ENCODE measurements at places on chromosomes 7 and 10.

- DNase-seq = no peak
These were observed 52.0 kb downstream of the SPAM1 start for GRCh38 chr7:123977081-123977480.

DNA sequence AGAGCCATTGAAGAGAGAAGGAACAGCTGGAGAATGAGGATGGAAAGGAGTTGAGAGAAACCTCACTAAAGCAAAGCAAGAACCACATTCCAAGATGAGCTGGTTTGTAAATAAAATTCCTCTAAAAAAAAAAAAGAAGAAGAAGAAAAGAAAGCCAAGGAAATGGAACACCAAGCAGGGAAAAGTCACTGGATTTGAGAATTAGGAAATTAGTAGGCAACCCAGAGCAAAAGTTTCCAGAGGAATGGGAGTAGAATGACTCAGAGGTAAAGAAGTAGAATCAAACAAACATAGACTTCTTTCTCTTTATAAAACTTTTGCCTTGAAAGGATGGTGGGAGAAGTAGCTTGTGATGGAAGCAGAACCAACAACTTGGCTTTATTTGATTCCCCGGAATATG, 3.9 kb downstream of the CH25H start:
- no peak for DNase-seq

- DNase-seq = no peak
These were observed 85.7 kb downstream of the MMRN2 start for GRCh38 chr10:86871563-86872183.

- no peak for DNase-seq
These were observed 25.9 kb downstream of the GRK5 start for GRCh38 chr10:119233123-119233820.

DNA sequence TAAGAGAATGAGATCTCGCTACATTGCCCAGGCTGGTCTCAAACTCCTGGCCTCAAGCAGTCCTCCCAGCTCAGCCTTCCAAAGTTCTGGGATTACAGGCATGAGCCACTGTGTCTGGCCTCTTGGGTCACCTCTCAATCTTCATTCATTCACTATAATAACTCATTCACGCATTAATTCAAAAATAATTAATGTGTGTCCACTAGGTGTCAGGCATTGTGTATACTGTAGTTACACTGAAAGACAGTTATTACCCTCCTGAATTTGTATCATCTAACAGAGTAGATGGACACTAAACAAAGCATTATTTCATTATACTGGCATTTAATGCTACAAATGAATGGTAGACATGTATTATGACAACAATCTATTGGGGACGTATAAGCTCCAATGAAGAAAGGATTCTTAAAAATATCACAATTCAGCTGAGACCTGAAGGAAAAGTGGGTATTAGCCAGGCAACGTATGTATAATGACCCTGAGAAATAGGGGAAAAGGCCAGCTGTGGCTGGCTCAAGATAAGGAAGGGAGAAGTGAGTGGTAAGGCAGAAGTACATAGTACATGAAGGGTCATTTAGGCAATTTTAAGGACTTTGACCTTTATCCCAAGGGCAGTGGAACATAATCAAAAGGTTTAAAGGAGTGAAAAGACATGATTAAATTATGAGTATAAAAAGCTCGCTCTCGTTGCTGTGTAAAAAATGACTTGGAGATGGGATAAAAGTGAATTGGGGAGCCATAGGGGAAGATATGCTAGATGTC, 150.7 kb downstream of the BTAF1 start:
- DNase-seq = no peak

DNA sequence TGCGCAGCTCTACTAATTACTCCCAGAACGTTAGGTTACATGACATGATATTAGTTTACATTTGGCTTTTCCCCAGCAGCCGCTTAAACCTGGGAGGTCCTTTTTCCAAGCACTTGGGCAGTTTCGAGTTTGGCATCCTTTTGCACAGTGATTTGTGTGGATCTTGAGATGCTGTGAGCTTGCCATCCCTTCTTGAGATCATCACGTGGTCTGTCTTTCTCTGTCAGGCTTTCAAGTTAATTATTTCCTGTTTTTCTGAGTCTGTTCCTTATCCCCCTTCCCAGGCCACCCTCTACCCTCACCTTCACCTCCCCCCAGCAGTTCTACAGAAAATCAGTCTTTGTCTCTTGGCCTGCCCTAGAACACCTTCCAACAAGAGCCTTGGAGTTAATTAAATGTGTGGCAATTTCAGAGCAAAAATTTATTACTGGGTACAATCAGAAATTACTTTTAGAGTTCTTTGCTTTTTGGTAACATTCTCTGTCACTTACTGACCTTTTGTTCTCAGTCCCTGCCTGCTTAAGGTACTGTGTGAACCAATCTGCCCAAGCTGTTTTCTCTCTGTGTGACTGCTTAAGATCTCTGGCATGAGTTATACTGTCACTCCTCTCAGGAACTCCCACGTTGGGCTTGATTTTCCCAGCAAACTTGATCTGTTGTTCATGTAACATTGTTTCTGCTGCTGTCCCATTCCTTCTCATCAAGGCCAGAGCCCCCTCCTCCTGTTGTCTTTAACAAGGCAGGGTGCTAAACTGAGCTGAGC, 3.1 kb upstream of the SLF2 start:
- no peak for DNase-seq

DNA sequence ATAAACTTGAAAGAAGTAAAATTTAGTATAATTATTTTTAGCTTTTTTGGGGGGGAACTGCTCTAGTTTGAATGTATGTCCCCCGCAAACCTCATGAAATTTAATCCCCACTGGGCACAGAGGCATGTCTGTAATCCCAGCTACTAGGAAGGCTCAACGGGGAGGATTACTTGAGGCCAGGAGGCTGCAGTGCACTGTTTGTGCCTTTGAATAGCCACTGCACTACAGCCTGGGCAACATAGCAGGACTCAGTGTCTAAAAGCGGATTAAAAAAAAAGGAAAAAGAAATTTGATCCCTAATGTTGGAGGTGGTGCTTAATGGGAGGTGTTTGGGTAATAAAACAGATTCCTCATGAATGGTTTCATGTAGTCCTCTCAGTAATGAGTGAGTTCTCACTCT, 43.1 kb upstream of the PHF14 start:
- DNase-seq = no peak

- DNase-seq = peak; percentile 90
These were observed 56.7 kb downstream of the JCAD start for GRCh38 chr10:30002426-30003266.

- no peak for DNase-seq
These were observed 59.3 kb downstream of the ANKMY2 start for GRCh38 chr7:16586081-16586874.

GRCh38 chr7:111329367-111330234, 232.7 kb downstream of the IMMP2L start:
- DNase-seq = no peak

- peak; percentile 70 for DNase-seq
These were observed 6.4 kb downstream of the CYP3A7 start for GRCh38 chr7:99728615-99729014.

DNA sequence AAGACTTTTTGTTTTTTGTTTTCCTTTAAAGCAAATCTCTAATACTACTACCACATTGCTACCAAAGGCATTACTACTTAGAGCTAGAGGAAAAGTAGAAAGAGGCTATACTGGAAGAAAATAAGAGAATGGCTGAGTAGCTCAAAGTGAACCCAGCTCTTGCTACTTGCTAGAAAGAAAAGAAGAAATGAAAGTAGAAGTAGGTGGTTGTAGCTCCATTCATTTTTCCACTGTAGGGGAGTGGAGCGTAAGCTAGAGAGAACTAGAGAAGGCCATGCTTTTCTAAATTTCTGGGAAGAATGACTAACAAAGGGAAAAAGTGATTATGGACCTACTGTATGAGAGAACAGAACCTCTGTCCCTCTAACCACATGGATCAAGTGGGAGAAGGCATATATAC, 184.4 kb downstream of the PON1 start:
- no peak for DNase-seq

DNA sequence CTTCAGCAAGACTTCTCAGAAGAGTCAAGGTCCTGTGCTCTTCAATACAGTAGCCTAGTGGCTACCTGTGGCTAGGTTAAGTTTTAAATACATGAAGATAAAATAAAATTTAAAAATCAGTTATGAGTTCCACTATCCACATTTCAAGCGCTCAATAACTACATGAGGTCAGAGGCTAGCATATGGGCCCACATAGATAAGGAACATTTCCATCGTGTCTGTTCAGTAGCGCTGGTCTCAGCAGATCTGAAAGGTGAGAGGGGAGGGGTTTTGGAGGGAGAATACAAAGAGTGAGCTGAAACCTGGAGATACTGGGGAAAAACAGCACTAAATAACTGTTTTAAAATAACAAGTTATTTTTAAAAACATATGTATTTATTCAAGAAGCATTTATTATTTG, 219.0 kb downstream of the TRIL start:
- no peak for DNase-seq

DNA sequence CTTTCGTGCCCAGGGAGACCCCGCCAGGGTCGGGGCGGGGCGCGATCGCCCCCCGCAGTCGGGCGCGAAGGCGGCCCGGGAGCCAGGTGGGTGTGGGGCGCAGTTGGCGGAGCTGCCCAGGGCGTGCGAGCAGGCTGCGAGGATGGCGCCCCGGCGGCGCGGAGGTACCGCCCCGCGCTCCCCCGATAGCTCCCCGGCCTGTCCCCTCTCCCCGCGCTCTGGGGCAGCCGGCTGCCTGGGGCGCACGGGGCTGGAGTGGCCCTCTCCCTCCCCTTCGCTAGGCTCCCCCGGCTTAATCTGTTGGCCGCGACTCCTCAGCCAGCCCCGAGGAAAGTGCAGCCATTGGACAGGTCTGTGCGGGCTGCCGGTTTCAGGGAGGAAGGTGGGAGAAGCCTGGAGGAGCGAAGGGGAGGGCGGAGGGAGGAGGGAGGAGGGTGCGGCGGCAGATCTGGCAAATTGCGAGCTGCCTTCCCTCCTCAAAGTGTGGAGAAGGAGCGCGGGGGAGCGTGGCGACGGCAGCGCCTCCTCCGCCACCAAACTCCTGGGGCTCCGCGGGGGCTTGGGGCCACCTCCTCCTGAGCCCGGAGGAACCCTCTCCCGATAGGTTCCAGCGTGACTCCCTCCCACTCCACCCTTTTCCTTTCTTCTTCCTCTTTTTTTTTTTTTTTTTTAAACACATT, 361 bp upstream of the PLXDC2 start:
- peak; percentile 92 for DNase-seq

DNA sequence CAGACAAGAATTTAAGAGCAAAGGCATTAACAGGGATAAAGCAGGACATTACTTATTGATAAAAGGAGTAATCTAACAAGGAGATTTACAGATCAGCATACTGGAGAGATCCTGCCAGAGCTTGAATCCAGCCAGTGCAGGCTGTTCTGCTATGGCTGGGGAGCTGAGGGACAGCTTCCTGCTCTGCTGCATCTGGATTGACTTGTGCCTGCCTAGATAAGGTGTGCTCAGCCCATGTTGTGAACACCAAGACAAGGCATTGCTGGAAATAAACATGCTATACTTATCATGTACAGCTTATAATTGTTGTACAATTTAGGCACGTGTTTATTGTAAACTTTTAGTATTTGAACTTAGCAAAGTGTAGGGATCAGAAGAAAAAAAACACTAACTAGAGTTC, 71.7 kb downstream of the HIF1AN start:
- no peak for DNase-seq

Measured in stomach (tissue), 19 donors.